ENCODE measurements at places on chromosomes 6 and 20. TPM values are rescaled to one million over a fixed set of nuclear protein-coding genes. Genes with fewer than 3 reads are reported as not detected.
A peak's percentile ranks its signal among the peaks of the same experiment; 100 is the strongest.

GRCh38 chr6:147983581-147984366 lies 358.9 kb upstream of the SASH1 start:
- no peak for DNase-seq

- DNase-seq: no peak
Measured at GRCh38 chr6:155645325-155645724, 189.7 kb upstream of the NOX3 start.

DNA sequence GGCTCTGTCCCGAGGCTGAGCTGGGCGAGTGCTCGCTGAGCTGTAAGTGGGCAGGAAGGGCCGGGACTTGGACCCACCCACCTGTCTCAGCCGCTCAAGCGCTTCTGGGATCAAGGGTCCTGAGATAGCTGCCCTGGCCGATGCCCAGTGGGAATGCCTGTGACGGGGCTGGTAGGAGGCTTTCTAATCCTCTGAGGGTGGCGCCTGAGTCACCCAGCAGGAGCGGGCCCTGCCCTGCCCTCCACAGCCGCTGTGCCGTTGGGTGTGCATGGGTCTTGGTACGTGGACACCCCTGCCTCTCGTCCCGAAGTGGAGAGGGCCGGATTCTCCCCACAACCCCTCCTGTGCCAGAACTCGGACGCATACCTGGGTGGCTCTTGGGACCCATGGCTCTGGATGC lies 43.1 kb upstream of the GATA5 start:
- DNase-seq: no peak

- no peak for DNase-seq
Measured at GRCh38 chr6:152625213-152625612, 11.9 kb downstream of the SYNE1 start.

- no peak for DNase-seq
Measured at GRCh38 chr6:96777113-96777512, 60.2 kb downstream of the GPR63 start.

- peak; percentile 57 for DNase-seq
Measured at GRCh38 chr6:5723841-5724691, 282.7 kb downstream of the NRN1 start.

DNA sequence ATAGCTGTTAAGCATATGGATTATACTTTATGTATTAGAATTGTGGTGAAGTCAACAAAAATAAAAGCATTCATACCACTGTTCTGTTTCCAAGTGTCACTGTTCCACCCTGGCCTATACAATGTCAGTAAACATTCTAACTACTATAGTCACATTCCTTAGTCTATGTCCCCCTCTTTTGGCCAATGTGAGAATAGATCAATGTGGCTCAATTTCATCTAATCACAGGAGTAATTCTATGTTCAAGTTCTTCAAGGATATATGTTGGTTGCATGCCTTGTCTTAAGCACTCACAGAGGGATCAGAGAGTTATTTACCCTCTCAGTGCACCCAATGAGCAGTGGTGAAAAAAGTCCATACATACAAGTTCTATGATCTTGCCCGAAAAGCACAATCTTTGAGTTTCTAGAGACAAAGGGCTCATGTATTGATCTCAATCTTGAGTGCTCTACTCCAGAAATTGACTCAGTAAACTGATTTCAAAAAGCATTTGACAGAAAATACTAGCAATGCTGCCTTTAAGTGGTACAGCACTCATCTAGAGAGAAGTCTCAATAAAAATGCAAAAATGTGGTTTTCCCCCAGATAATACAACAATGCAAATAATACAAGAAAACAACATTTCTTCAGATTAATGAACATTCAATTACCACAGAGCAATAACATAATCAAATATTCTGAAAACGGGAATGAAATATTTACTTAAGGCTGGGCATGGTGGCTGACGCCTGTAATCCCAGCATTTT lies 16.5 kb downstream of the SMLR1 start:
- DNase-seq: peak; percentile 29

GRCh38 chr6:68226460-68226859 lies 408.6 kb upstream of the ADGRB3 start:
- DNase-seq: peak; percentile 42

DNA sequence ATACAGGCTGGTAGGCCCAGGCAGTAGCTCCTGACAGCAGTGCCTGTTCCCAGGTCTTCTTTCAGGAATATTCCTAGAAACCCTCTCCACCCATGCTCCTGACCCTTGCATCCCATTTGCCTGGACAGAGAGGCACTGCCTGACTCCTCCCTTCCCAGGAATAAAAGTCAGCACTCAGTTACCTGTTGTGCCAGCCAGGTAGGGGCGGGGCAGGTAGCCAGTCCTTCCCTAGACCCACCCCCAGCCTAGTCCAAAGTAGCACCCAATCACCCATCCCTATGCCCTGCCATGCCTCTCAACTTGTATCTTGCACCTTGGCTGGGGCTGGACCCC lies 129.9 kb downstream of the MRPL14 start:
- no peak for DNase-seq

CCN2 gene
- 0.54 TPM for total RNA-seq

RAET1L gene
- not detected for total RNA-seq

LYRM2 gene
- total RNA-seq: 8.1 TPM

Measured in hematopoietic multipotent progenitor cell (in vitro differentiated cells).